Activated naive CD4-positive, alpha-beta T cell treated with anti-CD3 and anti-CD28 coated beads, Interleukin-2, amount 50 U/mL, for 72 hours (primary cell): ENCODE measurements at places on chromosomes 6 and 20. TPM values are rescaled to one million over a fixed set of nuclear protein-coding genes. Genes with fewer than 3 reads are reported as not detected.

GRCh38 chr6:162964488-162965140 is 236.8 kb downstream of the PACRG start:
- no peak for DNase-seq

OR2J3 gene
- total RNA-seq = not detected

- DNase-seq = no peak
Observed at GRCh38 chr6:72631480-72631879, 9.6 kb downstream of the KCNQ5 start.

- DNase-seq = no peak
Observed at GRCh38 chr6:54602591-54602990, 244.0 kb upstream of the FAM83B start.

DNA sequence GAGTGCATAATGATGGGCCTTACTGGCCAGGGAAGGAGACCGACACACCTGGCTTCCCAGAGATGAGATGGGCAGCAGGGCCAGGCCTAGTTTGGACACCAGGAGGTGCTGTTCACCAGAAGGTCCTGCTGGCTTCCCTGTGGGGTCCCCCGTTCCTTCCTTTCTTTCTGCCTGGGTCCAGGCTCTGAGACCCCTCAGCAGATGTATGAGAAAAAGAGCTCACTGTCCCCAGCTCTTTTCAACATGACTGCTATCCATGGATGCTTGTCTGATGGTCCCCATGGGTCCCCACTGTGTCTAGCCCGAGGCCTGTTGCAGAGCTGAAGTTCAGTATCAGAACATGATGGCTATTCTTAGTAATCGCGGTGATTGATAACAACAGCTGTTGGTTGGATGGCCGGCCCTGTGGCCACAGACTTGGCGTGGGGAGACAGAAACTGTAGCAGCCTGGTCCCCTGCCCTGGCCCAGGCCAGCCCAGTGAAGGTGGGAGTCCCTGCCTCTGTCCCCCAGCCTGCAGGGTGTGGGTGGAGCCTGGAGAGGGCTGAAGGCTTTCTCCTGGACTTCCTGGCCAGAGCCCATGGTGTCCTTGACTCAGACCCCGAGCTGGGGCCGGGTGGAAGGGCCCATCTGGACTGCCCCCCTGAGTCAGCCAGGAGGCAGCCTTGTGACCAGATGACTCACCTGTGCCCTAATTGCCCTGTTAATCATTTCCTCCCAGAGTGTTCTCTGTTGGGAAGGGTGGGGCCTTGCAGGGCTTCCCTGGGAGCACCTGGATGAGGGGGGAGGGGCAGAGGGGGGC is 9.9 kb upstream of the BAK1 start:
- DNase-seq = peak; percentile 50

GRCh38 chr6:150897400-150897943 is 32.0 kb downstream of the MTHFD1L start:
- DNase-seq = no peak

GRCh38 chr20:50655311-50655880 is 35.9 kb downstream of the RIPOR3 start:
- DNase-seq = no peak

- no peak for DNase-seq
Observed at GRCh38 chr6:159676890-159677505, 16.0 kb downstream of the SOD2 start.

DNA sequence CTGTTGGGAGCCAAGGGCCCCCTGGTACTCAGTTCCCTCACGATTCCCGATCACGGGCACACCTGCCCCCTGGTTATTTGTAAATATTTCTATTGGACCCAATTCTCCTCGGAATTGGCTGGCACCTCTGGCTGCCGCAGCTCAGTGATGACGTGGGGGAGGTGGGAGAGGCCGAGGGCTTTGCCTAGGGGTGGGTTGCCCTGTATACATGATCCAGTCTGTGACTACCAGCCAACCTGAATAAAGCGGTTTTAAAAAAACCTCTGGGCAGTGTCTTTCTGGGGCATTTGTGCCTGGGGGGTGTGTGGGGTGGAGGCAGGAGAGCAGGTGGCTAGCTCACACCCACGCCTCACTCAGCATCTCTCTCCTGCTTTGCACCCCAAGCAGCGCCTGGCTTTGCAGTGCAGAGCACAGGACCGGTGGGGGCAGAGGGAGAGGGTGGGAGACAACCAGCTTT is 42.2 kb downstream of the VSTM2L start:
- DNase-seq = no peak

DNA sequence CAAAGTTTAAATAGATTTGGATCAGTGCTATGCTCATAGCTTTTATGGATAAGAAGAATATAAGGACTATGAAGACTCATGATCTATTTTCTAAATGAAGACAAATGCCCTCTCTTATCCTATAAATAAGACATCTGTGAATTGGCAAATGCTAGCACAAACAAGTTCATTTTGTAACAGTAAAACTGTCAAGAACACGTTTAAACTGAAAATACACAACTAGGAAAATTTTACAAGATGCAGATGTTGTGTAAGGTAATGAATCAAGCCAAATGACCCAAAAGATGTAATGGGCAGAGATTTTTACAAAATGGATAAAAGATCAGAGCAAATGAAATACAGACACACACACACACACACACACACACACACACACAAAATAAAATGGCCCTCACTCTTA is 180.5 kb downstream of the MOXD1 start:
- no peak for DNase-seq

GRCh38 chr6:34147906-34148630 is 2.2 kb upstream of the GRM4 start:
- peak; percentile 33 for DNase-seq

- DNase-seq = no peak
Observed at GRCh38 chr20:53216478-53216855, 244.3 kb downstream of the TSHZ2 start.

DNA sequence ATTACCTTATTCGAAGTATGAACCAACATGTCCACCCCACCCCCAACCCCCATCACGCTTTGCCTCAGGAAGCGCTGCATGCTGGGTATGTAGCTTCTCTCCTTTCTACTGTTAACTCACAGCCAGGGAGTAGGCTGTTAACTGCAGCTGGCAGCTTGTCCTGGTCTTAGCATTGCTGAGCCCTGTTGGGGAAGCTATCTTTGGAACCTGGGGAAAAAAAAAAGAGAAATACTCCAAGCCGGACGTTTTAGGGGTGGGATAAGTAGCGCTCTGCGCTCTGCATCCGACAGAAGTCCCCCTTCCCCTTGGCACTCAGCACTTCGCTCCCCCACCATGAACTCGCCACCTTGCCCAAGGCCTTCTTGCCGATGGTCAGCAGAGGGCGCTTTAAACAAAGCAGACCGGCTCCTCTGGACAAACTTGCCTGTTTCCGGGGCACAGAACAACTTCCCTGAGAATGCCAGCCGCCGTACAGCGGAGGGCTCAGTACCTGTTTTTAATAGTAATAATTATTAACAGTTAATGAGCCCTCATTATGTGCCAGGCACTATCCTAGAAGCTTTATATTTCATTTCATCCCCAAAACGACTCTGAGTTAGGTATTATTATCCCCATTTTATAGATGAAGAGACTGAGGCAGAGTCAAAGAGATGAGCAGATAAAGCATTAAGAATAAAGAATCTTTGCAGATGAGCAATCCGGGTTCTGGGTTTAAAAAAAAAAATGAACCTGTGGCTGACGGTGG is 35.2 kb upstream of the MDFI start:
- DNase-seq = peak; percentile 81

GRCh38 chr6:2872423-2873358 is 30.4 kb downstream of the SERPINB9 start:
- no peak for DNase-seq

DNA sequence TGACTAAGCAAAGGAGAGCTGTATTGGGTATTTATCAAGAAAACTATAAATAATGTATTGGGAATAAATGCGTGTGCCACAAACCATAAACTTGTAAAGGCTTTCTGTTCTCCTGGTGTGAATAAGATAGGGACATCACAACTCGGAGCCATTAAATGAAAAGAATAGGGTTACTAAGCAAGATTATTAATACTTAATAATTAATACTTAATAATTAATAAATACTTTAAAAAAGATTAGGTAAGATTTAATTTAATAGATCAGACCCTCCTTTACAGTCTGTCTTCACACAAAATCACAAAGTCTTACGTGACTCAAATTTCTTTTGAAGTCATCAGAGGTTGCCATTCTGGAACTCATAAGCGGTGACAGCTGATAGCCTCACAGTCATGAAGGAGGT is 648.9 kb downstream of the PRKN start:
- DNase-seq = no peak

TRDN gene
- not detected for total RNA-seq

- DNase-seq = no peak
Observed at GRCh38 chr6:106253172-106253571, 72.4 kb downstream of the ATG5 start.

DNA sequence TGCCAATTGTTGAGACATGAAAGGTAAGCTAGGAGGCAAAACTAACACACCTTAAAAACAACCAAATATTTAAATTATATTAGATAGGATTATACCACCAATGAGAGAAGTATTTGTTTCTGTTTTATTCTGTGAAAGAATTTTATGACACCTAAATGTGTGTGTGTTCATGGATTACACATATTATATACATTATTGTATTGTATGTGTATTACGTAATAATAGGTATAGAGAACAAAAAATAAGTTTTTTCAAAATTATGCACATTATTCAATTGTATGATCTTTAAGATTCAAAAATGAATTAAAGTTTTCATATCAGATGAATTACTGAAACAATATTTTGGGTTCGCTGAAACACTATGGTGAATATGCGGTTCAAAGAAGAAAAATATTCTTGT is 84.3 kb upstream of the FABP7 start:
- no peak for DNase-seq

DNA sequence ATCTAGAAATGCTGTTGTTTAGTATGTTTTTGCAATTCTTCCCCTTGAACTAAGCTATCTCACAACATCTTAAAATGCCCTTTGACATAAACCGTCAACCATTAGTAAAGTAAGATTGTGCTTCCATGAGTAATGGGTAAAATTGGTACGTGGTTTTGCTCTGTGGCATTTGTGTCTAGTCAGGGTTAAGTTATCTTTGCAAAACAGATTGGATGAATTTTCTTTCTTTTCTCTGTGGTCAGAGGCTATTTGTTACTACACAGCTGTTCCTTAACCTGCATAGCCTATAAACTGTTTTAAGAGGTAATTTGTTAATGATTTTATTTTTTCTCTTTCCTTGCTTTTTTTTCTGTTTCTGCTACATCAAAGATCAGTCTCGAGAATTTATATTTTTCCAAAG is 75.4 kb downstream of the RPP40 start:
- DNase-seq = no peak

PDYN gene
- total RNA-seq = not detected

DNA sequence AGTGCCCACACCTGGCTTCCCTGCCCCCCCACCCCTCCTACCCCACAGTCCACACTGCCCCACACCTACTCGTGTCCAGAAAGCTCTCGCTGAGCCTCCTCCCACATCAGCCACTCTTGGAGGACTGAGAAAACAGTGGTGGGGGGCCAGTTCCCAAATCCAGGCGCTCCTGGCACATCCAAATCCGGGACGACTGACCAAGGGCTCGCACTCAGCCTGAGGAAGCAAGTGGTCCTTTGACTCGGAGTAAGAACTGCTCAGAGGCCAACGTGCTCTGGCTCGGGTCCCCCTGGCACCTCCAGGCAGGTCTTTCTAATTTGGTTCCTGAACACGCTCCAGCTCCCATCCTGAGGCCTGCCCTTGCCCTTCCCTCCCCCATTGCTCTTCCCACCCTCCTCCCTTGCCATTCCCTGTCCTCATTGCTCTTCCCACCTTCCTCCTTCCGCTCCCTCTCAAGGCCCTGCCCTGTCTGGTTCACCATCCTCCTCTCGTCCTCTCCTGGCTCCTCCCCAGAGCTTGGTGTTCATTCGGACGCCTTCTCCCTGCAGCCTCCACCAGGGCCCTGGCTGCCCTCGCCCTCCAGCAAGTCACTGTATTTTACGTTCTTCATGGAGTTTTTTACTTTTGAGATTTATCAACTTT is 83.6 kb downstream of the THBS2 start:
- DNase-seq = no peak

TFAP2D gene
- not detected for total RNA-seq

HTR1E gene
- not detected for total RNA-seq

GRCh38 chr20:41182296-41183212 is 45.2 kb downstream of the PLCG1 start:
- DNase-seq = no peak

DNA sequence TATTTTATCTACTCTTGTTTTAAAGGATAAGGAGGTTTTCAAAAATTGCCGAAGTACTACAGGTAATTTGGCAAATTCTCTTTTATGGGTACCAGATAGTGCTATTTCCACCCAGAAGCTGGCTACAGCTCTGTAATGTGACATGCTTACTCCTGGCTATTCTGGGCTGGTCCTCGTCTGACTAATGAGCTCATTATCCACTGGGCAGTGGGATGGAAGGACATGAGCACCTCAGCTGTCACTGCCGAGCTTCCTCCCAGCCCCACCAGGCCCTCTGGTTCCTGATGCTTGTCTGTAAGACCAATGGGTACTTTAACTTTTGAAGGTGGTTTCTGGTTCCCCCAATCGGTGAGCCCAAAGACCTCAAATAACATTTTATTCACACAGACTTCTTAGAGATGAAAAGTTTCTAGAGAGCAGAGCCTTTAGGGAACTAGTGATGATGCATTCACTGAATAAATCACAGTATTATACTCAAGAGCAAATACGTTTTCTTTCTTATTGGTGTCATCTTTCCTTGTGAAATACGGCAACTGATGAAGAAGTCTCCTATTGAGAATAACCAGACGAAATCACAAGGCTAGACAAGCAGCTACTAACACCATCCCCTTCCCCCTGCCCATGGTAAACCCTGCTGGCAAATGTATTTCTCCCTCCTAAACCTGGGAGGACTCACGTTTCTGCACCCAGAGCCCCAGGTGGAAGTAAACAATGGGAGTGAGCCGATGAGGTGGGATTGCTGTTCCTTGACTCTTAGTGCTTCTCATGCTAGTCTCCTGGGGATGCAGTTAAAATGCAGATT is 80.8 kb downstream of the SLC22A3 start:
- DNase-seq = no peak

NEURL2 gene
- 3.4 TPM for total RNA-seq

- no peak for DNase-seq
Observed at GRCh38 chr20:64116016-64116415, 8.7 kb upstream of the NPBWR2 start.

HLA-DQA2 gene
- total RNA-seq = not detected

- DNase-seq = no peak
Observed at GRCh38 chr6:170205534-170206316, 85.2 kb downstream of the DLL1 start.

LRRC73 gene
- 0.12 TPM for total RNA-seq

DNA sequence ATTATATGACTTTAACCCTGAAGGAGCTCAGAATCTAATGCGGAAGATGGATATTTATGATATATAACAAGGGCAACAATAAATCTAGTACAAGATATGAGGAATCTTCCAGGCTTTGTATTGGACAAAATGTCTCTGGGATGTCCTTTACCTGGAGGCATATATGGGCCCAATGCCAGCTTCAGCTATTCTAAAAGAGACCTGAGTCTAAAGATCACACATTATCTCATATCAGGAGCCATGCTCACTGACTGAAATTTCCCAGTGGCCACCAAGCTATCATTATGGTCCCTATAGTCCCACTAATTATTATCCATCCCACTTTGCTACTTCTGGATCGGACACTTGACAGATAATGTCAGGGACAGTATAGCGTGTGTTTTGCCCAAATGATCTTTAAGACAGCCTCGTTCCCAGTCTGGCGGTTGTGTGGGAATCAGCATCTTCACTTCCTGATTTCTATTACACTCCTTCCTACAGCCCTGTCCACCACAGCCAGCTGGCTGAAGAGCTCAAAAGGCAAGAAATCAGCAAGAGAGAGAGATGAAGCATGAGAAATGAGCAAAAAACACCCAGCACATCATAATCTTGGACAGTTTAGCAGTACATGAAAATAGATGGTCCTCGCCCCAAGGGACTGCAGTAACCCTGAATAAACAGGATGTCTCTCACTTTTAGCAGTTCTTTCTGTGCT is 34.9 kb downstream of the KLHL31 start:
- no peak for DNase-seq

- no peak for DNase-seq
Observed at GRCh38 chr6:125262016-125263013, 39.5 kb downstream of the HDDC2 start.
